Stimulated activated CD8-positive, alpha-beta memory T cell treated with anti-CD3 and anti-CD28 coated beads, Interleukin-15, amount 100 ng/mL, for 24 hours (primary cell): ENCODE measurements at places on chromosomes 2 and 18.

DNA sequence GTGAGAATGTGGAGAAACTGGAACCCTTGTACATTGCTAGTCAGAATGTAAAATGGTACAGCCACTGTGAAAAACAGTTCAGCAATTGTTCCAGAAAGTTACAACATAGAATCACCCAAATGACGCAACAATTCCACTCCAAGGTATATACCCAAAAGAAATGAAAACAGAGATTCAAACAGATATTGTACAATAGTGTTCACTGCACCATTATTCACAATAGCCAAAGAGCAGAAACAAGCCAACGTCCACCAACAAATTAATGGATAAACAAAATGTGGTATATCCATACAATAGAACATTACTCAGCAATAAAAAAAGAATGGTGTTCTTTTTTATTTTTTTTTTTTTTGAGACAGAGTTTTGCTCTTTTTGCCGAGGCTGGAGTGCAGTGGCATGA lies 10.9 kb downstream of the CLASP1 start:
- no peak for DNase-seq

GRCh38 chr2:10412380-10412779 lies 35.7 kb downstream of the ODC1 start:
- DNase-seq, result no peak

GRCh38 chr18:48459465-48459864 lies 50.3 kb upstream of the ZBTB7C start:
- DNase-seq, result no peak

GRCh38 chr18:22174341-22175145 lies 5.2 kb downstream of the GATA6 start:
- DNase-seq, result no peak

DNA sequence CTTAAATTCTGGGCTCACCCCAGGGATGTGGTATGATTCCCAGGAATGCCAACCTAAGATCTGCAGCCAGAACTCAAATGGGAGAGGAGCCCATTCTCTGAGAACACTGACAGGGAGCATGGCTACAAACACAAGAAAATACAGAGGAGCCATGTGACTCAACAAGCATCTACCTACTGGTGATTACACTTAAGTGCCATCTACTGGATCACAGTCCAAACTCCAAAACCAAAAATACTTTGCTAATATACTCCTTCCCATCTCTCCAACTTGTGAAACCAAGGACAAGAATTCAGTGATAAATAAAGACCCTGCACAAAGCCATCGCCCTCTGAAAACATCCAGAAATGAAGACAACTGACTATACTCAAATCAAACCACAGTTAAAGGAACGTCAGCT lies 116.9 kb downstream of the NR4A2 start:
- DNase-seq, result no peak

DNA sequence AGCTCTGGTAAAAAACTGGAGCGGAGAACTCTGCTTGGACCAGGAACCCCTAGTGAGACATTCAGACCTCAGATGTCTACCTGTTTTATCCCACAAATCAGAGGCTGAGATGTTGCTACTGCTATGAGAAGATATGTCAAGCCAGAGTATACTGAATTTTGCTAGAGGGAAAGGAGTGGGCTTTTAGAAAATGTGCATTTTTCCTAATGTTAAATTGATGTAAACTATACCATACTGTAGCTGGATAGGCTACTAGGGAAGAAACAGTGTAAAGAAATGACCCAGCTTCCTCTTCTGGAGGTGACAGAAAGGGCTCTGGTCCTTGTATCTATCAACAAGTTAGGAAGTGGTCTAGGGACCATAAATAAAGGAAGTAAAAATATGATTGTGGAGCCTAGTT lies 65.0 kb downstream of the SLC39A10 start:
- DNase-seq, result no peak

DNA sequence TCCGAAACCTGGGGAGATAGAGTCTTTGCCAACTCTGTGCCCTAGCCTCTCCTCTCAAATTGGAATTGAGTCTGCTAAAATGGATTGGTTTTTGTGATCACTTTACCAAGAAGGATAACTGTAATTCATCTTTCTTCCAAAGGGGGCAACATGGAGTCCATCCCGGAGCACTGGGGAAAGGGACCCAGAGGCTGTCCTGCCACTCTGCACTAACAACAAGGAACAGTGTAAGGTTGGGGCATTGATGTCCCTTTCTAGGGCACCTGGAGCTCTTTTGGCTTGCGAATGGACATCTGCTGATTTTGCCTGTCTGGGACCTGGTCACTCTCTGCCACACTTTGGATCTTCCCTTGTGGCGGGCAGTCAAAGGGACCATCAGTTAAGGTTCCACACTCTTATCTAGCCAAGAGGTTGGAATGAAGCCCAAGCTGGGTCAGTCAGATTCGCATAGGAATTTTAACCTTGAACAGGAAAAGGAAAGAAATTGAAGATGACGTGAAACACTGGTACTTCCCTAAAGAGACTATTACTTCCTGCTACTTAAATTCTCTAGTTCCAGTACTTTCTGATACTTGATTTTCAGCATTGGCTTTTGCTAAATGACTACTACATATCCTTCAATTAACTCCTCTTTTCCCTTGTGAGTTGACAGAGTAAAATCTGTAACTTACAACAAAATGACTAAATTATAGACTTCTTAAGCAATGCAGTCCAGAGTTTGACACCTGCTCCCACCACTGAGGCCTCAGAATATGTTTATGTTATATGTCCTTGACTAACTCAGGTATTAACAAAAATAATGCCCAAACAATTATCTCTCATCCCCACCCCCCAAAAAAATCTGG lies 64.7 kb upstream of the KLF7 start:
- no peak for DNase-seq

DNA sequence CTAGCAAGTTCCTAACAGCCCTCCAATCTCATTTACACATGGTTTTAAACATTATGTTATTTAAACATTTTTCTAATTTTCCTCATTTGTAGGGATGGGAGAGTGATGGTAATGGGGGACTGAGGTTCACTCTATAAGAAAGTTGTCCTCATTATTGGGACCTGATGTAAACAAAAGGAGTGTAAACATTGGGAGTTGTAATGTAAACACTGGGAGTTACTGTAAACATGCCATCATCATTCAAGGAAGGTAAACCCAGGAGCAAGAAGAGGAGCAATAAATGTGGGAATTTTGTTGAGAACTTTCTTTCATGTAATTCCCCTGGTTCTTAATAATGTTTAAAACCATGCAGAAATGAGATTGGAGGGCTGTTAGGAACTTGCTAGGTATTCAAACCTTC lies 17.8 kb downstream of the RFTN2 start:
- no peak for DNase-seq

- DNase-seq, result no peak
Observed at GRCh38 chr2:32453242-32454062, 96.6 kb downstream of the BIRC6 start.

DNA sequence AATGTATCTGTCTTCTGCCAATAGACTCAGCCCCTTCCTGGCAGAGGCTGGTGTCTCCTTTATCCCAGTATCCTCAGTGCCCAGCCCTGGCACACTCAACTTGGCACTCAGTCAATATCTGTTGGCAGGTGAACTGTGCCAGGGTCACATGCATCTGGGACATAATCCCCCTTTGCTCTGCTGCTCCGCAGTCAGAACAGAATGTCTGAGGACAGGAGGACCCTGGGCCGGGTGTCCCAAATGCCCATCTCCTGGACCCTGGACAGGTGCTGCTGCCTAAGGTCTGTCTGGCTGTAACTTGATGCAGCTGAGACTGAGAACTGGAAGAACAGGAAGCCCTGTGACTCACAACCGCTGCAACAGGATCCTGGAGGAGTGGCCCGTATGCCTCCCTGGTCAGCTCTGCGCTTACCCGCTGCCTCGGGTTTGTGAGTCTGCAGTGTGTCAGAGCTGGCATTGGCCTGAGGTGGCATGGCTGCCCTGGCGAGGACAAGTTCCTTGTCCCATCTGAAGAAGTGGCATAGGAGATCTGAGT lies 11.4 kb downstream of the HK2 start:
- no peak for DNase-seq

GRCh38 chr2:64166637-64167420 lies 22.6 kb upstream of the PELI1 start:
- DNase-seq, result no peak

- DNase-seq, result no peak
Observed at GRCh38 chr2:200669308-200669707, 83.5 kb downstream of the AOX1 start.

DNA sequence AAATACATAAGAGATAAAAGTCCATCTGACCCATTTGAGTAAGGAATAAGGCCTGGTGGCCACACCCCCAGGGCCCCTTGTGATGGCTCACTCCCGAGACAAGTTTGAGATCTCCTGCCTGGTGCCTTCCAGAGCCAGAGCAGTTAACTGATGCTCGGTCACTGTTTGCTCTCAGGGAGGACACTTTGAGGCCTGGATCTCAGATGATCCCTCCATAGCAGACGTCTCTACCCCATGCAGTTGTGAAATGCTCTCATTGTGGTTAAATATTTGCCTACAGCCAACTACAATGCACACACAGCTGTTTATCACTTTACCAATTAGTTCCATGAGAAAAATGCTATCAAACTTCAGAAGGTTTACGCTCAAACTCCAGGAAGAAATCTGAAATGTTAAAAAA lies 12.3 kb downstream of the GYPC start:
- no peak for DNase-seq
